Effector CD4-positive, alpha-beta T cell (primary cell): ENCODE measurements at places on chromosomes 1 and 21.

DNA sequence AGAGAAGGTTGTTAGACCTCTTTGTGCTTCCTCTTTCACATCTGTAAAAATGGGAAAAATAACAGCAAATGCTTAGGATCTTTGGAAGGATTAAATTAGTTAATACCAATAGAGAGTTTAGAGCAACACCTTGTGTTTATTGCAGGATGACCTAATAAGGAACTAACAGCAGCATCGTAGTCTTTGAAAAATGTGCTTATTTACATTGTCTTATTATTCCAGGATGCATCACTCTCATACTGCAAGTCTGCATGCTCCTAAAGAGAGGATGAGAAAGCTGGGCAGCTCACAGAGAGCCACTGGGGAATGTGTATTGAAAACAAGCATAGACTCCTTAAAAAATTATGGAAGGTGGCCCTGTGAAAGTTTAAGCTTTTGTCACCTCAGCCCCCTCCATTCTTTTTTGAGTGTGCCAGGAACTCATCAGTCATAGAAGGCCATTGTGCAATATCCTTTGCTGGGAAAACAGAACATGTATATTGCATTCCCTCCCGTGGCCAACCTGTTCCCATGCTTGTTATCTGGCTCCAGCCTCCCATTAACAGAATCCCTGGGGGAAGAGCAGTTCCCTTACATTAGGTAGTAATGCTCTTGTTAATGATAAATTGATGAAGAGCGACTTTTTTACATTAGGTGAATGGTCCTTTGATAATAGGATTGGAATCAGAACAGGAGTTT, 180.7 kb downstream of the ZNF326 start:
- DNase-seq = no peak

DNA sequence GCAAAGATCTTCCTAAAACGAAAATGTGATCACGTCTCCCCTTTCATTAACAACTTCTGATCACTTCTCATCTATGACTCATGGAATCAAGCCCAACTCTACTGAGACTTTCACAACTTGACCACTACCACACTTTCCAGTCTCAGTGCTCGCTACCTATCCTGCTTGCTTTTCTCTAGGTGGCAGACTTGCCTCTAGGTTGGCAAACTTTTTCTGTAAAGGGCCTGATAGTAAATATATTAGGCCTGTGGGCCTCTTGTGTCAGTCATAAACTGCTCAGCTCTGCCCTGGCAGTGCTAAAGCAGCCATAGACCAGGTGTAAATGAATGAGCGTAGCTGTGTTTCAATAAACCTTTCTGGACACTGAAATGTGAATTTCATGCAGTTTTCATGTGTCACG, 21.5 kb upstream of the HMGB4 start:
- DNase-seq = no peak

GRCh38 chr1:61322008-61322744, 239.8 kb downstream of the NFIA start:
- no peak for DNase-seq

DNA sequence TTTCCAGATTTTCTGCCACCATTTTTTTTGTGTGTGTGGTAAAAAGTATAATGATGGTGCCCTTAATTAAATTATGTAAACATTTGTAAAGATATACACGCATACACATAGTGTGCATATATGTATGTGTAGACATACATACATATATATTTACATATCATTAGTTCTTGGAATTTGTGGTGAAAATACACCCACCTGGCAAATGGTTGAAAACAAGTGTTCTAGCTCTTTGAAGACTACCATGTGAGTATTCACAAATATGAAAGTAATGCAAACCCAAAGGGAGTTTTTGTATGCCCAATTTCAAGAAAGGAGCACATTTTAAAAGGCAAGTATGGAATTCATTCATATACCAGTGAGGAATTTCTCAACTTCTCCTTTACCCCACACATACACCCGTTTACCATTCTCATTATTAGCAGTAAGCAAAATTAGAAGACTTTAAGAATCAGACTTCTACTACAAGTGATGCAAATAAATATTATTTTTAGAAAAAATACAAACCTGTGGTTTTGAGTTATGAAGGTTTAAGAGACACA, 8.0 kb downstream of the RABGAP1L start:
- no peak for DNase-seq

DNA sequence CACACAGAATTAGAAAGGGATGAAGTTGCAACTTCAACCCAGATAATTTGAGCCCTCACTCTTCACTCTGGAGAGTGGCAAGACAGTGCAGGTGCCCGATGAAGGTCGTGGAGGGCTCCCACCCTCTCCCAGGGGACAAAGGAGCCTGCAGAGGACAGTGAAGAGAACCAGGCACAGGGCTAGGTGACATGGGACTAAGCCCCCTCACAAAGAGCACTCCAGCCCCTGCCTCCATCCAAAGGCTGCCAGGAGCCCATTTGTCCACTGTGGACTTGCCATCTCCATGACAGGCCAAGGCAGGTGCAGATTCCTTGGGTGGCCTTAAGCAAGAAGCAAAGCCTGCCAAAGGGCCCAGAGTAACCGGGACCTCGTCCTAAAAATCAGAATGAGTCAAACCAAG, 15.1 kb downstream of the ERRFI1 start:
- DNase-seq = no peak

DNA sequence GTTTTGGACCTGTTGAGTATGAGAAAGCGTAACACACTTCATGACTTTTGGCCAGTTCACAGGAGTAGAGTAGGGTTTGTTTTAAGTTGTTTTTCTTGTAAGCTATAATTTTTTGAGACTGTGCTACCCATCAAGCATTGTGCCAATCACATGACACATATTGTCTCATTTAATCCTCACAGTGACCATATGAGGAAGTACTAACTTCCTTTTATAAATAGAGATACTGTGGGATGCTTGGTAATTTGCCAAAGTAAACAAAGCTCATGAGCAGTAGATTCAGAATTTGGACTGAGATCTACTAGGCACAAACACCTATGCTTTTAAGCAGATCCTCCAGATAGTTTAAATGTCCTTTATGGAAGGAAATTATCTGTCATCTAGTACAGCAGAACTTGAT, 178.3 kb downstream of the CACNA1E start:
- no peak for DNase-seq

GRCh38 chr1:225543350-225543749, 109.6 kb downstream of the ENAH start:
- no peak for DNase-seq

DNA sequence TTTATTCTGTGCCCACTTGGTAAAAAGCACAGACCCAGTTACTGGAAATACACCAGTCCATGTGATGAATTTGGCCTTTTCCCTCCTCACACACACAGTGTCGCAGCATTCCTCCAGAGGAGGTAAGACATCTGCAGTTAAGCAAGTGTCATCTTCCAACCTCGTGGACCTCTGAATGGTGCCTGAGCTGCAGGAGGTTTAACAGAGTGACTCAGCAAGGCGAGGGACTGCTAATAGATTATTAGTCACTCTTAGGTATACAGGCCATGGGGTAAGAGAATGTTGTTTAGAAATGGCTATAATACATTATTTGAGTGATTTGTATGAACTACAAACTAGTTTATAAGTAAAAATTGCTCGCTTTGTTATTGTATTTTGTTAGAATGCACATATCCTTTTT, 8.6 kb upstream of the LRRC8B start:
- no peak for DNase-seq
